ENCODE measurements at places on chromosomes 12 and 14.

DNA sequence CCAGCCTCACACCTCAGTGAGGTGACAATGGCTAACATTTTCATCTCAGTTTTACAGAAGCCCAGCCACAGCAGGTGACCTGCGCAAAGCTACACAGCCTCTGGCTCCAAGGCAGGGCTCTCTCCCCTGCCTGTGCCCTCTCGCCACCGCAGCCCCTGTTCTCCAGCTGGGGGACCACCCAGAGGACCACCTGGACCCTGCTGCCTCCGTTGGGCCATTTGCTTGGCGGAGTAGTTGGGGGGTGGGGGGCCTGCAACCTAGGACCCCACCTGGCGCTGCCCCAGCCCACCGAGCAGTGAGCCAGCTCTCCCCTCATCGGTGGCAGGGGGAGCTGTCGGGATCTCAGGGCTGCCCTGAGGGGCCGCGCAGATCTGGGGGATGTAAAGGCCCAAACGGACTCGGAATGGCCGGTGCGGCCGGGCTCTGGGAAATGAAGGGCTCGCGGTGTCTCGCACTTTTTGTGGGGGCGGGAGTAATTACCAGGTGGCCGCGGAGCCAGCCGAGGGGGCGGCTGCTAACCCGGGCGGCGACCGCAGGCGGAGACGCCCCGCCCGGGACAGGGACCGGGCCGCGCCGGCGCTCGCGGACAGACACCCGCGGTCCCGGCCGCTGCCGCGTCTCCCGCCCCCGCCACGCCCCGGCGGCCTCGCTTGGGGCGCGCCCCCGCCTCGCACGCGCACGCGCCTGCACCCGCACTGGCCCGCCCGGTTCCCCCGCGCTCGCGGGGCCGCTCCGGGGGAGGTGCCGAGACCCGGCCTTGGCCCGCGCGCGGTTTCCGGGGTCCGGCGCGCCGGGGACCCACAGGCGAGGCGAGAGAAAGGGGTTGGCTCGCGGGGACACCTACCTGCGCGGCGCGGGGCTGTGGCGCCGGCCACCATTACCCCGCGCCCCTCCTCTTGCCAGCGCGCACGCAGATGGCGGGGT, 8.6 kb upstream of the GPR68 start:
- no peak for DNase-seq

DNA sequence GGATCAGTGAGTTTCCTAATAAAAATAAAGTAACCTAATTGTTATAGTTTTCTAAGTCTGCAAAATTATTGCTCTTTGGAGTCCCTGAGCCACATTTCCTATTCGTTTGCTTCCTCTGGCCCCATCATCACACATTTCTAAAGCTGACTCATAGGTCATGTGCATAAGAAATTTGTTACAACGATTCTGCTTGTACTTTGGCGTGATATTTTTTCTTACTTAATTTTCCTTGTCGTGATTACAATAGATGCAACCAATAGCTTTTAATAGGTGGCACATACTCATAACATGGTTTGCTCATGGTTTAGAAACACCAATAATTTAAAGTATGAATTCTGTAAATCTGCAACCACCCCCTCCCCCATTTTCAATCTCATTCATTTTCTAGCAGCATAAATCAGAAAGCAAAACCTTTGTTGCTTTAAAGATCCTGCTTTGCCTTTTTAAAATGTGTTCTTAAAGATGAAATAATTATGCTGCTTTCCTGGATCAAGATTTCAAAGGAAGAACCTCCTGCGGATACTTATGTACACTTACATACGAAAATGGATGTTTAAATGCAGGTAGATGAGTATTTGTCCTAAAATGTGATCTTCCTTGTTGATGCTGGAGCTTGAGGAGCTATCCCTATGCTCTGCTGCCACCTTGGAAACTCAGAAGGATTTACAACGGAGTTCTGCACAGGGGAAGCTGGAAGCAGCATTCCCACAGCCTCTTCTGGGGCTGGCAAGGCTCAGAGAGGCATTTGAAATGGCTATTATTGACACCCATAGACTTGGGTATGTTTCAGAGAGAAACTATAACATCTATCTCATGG, 1.7 kb upstream of the FLRT2 start:
- DNase-seq = no peak

- no peak for DNase-seq
These were observed 145.0 kb downstream of the RIMBP2 start for GRCh38 chr12:130571089-130571488.

GRCh38 chr12:32229971-32230612, 123.4 kb downstream of the BICD1 start:
- DNase-seq = no peak

DNA sequence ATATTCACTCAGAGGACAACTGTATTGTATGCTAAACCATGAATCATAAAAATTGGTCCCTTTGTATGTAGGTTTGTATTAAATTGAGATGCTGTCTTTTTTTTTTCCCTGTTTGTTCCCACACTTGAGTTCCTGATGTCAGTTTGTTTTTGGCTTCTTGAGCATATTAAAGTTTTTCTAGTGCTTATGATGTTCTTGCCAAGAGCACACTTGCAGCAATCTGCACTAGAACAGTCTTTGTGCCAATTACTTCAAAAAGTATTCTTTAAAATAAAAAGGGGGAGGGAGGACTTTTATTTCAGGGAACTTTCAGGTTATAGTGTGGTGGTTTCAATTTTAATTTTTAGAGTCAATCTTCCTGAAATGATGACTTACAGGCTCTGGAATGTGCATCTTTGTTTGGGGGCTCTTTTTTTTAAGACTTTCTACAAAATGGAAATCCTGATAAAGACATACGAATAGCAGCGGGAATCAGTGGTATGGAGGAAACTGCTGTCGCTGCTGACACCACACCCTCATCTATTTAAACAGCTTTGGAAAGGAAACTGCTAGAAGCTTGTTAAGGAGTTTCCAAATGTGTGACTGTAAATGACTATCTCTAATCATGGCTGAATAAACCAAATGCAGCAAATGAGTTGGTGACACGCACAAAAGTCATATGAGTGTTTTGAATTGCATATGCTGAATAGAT, 188.6 kb downstream of the EGLN3 start:
- DNase-seq = no peak

DNA sequence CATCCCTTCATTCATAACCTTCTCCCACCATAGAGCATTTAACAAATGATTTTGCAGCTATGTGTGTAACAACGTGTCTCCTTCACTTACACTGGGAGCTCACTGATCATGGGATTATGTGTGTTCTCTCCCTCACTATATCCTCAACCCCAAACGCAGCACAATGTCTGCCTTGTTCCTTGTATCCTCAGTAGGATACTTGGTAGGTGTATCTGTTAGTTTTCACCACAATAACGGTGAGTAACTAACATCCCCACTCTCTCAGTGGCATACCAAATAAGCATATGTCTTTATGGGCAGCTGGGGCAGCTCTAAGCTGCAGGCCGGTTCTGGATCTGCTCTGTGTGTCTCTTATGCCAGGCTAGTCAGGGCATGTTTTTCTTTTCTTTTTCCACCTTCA, 166.7 kb upstream of the PWP1 start:
- DNase-seq = no peak

DNA sequence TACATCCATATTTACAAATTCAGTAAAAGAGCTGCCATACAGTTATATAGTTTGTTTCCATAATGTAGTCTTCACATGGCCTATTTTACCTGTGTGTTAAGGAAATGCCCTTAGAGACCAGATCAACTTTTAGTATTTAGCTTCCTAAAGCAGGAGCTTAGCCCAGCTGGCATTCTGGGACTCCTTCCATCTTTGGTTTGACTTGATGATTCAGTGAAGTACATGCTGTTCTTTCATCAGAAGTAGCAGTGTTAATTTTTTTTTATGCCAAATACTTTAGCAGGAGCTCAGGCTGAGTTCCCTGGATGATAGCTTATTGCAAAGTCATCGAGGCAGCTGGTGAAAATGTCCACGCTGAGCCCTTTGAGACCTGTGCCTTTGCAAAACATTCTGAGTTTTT, 101.0 kb downstream of the FOXG1 start:
- no peak for DNase-seq

GRCh38 chr12:119229205-119229604, 50.5 kb downstream of the HSPB8 start:
- DNase-seq = no peak

DNA sequence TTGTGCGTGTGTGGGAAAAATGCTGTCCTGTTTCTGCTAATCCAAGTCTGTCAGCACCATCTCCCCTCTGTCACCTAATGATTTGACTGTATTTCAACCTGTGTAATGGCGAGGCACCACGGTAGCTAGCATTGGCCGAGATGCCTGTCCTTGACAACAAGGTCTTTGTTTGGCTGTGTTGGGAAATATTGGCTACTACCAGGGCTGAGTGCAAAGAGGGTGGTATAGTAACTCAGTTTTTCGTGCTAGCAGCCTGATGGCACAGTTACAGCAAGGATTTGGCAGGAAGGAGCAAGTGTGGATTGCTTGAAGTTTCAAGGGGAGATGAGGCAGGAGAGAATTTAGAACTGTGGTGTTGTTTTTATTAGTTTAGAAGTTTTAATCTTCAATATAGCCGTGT, 440.3 kb upstream of the RGS6 start:
- DNase-seq = no peak

DNA sequence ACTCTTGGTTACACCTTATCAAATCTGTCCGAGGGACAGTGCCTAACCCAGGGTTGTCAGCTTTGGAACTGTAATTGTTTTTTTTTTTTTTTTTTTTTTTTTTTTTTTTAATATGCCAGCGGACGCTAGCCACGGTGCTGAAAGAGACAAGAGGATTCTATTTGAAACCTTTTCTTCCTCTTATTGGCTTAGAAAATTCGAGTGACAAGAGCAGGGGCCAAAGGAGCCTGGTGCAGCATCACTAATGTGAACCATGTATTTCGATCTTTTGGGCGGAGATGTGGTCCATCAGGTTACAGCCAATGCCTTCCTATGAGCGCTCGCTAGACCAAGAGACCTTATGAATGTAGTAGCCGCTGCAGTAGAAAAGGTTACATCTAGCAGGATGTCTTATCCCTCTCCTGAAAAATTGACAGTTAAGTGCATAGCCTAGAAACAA, 922 bp downstream of the PTPRR start:
- DNase-seq = no peak

DNA sequence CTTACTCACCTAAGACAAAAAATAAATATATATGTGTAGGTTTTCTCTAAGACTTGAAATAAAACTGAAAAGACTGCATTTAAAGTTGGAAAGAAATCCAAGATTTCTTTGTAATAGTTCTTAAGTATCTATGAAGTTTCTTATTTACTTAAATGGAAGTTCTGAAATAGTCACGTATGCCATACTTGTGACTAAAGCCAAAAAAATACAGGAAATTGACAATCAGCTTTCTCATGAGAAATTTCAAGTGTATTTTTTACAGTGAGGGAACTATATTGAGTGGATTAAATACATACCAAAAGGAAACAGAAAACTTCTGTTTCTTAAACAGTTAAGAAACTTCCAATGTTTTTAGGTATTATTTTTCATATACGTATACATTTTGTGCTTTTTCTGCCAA, 188.1 kb downstream of the DPY19L2 start:
- DNase-seq = no peak

DNA sequence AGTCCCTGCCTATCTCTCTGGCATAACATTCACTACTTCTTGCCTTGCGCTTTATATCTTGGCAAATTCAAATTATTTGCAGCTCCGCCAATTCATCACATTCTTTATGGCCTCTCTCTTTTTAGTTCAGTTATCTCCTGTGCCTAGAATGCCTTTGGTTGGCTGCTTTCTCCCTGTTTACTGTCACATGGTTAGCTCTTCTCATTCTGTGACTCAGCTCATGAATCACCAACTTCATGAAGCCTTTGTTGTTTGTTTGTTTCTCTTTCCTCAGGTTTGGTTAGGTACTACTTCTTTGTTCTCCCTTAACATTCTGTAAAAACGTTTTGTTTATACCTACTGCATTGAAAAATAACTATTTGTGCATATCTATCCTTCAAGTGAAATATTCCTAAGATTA, 376.5 kb upstream of the GARIN6 start:
- DNase-seq = no peak

DNA sequence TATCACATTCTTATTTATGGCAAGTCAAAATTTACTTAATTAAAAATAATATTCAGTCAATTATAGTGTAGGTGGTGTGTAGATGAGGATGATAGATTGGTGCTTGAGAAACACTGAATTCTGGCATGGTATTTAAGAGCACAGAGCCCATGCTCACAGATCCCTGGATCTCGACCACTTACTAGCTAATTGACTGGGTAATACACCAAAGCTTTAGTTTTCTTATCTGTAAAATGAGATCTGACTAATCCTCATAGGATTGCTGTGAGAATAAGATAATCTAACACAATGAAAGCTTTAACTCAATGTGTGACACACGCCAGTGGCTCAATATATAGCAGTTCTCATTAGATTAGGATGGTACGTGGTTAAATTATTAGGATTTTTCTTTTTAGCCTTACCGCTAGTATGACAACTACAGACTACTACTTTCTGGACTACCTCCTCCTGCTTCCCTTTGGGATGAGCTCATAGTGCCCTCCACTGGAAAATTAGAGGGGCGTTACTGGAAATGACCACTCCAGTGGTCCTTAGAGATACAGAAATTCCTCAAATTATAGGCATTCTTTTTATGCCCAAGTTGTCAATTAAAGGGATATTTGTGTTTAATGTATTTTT, 482.8 kb upstream of the TBX3 start:
- no peak for DNase-seq

- no peak for DNase-seq
These were observed 45.9 kb downstream of the SLC25A47 start for GRCh38 chr14:100369019-100369418.

DNA sequence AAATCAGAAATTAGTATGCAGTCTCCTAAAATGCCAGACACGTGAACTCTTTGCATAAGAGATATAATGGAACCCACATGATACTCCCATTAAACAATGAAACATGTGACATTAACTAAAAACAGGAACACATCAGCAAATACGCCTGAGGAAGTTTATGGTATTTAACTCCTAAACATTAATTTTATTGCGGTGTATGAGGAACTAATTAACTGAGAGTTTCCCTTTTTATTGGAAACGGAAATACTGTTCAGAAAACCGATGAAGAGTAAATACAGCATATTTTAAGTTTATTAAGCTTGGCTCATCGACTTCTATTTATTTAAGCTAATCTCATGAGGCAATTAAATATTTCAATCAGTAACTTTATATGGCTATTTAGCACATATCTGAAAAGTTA, 290.3 kb downstream of the SOX5 start:
- DNase-seq = no peak

DNA sequence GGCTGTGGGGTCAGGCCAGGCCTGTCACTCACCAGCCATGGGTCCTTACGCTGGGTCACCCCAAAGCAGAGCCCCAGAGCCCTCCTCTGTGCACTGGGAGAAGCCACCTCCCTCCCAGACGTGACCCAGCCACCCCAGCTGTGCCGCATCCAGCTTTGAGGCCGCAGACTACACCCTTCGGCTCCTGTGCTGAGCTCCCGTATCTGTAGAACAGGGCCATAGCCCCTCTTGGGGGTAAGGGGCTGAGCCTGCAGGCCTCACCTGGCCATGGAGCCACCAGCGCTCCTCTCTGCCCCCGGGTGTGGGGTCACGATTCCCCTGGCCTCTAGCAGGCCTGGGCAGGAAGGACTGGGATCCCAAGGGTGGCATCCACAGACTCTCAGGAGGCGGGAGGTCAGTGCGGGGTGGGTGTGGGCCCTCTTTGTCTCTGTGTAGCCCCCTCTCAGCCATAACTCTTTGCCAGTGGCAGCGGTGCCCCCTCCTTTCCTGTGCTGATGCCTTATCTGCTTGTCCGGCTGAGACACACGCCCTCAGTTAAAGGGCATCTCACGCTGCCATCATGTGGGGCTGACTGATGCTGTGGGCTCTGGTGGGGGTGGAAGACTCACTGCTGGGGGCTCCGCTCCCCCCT, 16.3 kb downstream of the ASPG start:
- DNase-seq = no peak

GRCh38 chr14:99745307-99745951, 47.8 kb upstream of the EML1 start:
- DNase-seq = no peak
